ENCODE measurements at places on chromosomes 16 and 17. TPM values are rescaled to one million over a fixed set of nuclear protein-coding genes. Genes with fewer than 3 reads are reported as not detected.

DNA sequence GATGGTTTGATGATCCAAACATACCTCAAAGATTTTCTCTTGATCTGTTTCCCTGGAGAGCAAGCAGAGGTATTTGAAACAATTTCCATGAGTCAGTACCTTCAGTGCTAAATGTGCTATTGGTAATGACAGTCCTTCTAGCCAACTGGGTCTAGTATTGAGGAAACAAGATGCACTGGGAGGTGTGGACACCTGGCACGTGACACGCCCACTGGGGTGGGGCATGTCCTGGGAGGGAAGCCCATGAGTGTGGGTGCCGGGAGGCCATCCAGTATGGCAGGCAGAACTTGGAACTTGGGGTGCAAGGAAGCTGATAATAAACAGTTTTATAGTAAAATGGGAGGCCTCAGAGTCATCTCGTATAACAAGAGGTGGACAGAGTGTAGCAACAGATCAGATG lies 17.9 kb upstream of the AKAP1 start:
- no peak for DNase-seq

GRCh38 chr16:51382211-51382610 lies 231.1 kb upstream of the SALL1 start:
- DNase-seq: no peak

DNA sequence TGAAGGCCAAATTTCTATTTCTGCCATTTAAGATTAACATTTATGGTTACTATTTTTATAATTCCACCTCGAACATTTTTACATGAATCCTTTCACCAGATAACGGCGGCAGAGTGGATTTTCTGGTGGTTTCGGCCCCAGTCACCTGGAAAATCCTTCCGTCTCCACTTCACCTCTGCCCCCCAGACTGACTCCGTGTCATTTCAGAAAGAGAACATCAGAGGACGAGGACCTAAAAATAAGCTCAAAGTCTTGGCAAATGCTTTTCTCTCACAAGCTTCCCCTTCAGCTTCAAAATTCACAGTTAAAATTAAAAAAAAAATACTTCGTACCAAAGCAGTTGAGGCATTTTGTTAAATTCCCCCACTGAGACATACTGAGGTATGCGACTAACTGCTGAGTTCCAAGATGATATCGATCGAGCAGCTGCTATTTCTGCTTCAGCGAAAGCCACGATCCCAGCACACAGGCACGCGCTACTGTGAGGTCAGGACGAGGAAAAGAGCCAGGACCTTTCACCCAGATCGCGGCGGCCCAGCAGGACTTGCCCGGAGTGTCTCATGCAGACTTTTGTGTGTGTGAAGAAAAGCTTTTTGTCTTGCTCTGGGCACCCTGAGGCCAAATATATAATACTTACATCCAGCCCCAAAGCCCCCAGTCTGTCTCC lies 36.8 kb downstream of the ASPA start:
- peak; percentile 93 for DNase-seq

- DNase-seq: peak; percentile 81
These were observed 15.2 kb downstream of the RPH3AL start for GRCh38 chr17:337453-337852.

DNA sequence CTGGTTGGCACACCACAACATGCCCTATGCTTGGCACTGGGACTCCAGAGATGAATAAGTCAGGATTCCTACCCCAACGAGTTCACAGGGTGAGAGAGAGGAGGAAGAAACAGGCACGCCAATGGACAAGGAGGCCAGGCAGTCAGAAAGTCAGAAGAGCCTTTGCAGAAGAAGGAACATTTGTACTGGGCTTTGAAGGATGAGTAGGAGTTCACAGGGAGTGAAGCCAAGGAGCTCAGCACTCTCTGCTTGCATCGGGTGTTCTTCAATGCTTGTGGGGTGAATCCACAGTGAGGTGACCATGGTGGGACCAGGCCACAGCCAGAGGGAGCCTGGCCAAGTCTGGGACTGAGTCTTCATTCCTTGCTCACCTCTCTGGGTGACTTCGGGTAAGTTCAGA lies 47.5 kb downstream of the AIPL1 start:
- DNase-seq: no peak

The MYL4 gene
- 0.49 TPM for total RNA-seq

- DNase-seq: no peak
These were observed 975.3 kb upstream of the SOX9 start for GRCh38 chr17:71145486-71145885.

The KRTAP9-2 gene
- total RNA-seq: not detected

GRCh38 chr17:82022981-82023446 lies at the start of gene LRRC45:
LRRC45 (plus strand) TSS chr17:82023305; CDS start chr17:82023644, 339 bp downstream.
- peak; percentile 100 for DNase-seq

The RMI2 gene
- 7.9 TPM for total RNA-seq

DNA sequence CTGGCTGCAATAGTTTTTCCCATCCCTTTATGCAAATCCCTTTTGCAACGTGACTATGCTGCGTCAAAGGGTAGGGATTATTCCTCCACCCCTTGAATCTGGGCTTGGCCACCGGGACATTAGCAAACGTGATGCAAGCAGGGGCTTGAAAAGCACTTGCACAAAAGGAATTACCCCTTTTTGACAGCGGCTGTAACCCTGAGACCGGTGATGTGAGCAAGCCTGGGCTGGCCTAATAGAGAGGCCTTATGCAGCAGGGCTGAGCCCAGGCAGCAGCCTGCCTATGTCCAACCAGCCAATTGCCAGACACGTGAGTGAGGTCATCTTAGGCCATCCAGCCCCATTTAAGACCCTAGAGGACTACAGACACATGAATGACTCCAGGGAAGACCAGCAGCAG lies 30.4 kb upstream of the PAFAH1B1 start:
- peak; percentile 15 for DNase-seq

DNA sequence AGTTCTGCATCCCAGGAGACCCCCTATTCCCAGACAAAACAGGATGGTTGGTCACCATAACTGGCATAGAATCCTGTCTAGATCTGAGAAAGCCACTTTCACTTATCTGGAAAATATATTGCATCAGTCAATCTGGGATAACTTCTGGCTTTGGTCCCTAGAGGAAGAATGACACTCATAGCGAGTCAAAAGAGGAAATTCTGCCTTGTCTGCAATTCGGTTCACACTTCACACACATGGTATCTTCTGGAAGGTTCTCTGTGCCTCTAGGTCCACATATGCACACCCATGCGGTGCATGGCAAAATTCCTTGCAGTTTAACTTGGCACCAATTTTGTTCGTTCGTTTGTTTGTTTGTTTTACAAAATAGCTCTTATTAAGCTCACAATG lies 49.2 kb upstream of the WSCD1 start:
- DNase-seq: peak; percentile 12

GRCh38 chr17:44894642-44895041 lies 4.6 kb downstream of the EFTUD2 start:
- DNase-seq: no peak

- DNase-seq: no peak
These were observed 1108.5 kb upstream of the EEF2KMT start for GRCh38 chr16:6206080-6206479.

The CCNF gene
- 10.9 TPM for total RNA-seq

The KRT34 gene
- 0.72 TPM for total RNA-seq

DNA sequence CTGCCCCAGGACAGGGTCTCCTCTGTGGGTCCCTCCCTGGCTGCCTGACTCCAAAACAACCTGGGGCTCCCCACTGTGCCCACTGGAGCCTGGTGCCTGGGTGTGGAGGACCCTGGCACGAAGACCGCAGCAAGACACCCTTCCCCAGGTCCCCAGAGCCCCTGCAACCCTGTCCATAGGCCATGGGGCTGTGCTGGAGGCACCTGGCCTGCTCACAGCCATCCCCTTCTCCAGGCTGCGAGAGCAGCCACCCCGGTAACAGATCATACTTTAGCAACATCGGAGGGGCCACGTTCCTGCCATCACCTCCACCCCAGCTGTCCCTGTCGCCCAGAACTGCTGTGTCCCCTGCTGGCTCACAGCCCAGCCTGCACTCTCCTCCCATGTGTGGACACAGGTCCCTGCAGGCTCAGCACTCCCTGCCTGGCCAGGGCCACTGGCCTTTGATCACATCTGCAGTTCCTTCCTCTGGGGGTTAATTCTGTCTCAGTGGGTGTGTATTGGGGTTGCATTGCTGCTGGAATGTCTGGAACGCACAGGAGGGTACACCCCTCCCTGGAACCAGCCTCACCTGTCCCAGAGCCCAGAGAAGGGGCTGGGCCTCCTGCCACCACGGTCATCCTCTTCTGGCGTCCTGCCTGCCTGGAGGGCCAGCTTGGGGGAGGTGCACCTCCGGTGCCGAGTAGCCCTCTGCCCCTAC lies 12.2 kb downstream of the PPL start:
- no peak for DNase-seq

The KRT31 gene
- 197 TPM for total RNA-seq

The RUSF1 gene
- total RNA-seq: 52.0 TPM

The KRT16 gene
- 447 TPM for total RNA-seq

DNA sequence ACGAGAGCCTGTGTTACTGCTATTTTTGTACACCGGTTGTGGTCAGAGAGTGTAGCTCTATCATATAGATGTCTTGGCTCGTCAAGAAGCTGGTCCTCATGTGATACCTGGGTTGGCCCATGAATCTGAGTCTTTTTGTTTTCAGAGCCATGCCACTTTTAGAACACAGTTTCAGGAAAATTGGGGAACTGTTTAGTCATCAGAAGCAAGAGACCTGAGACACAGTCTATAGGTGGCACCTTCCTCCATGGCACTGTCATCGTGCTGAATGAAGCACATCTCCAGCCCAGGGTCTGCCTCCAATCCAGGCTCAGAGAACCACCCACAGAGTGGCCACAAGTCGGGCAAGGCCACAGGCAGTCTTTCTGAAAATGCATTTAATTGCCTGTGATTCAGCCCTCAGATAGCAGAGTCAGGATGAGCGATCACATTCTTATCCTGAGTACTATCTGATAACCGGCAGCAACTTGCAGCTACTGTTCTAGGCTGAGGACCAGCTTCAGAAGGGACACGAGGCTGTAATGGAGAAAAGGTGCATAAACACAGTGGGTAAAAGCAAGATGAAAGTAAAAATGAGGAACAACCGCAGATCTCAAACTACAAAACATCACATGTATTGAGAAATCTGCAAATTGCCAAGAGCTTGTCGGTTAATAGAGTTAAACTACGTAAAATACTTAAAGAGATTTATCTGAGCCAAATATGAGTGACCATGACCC lies 14.2 kb upstream of the HAPSTR1 start:
- no peak for DNase-seq

The OTOA gene
- total RNA-seq: not detected

- DNase-seq: no peak
These were observed 646 bp downstream of the HIC1 start for GRCh38 chr17:2055292-2056205.
